ENCODE measurements at places on chromosomes 7 and 10.
A peak's percentile ranks its signal among the peaks of the same experiment; 100 is the strongest.

- DNase-seq, result no peak
Measured at GRCh38 chr7:95906851-95907250, 134.5 kb downstream of the DYNC1I1 start.

DNA sequence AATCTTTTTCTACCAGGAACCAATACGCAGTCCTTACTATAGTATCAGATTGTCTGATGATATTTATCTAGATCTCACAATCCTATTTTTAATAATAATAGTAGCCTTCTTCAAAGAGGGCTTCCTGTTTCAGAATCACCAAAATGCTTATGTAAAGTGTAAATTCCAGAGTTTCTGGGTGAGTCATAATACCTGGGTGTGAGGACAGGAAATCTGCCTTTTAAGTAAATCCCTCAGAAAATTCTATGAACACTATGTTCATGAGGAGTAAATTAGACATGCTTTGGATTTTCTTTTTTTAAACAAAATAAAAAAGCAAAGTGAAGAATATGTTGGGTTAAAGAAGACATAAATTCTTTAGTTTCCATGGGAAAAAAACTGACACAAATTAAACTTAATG, 20.5 kb downstream of the DKK1 start:
- no peak for DNase-seq

GRCh38 chr10:32379318-32379949, 32.5 kb upstream of the EPC1 start:
- no peak for DNase-seq

GRCh38 chr10:104582602-104582951, 58.5 kb upstream of the SORCS3 start:
- no peak for DNase-seq

GRCh38 chr7:43905956-43906330, 453 bp downstream of the URGCP start:
- peak; percentile 41 for DNase-seq

DNA sequence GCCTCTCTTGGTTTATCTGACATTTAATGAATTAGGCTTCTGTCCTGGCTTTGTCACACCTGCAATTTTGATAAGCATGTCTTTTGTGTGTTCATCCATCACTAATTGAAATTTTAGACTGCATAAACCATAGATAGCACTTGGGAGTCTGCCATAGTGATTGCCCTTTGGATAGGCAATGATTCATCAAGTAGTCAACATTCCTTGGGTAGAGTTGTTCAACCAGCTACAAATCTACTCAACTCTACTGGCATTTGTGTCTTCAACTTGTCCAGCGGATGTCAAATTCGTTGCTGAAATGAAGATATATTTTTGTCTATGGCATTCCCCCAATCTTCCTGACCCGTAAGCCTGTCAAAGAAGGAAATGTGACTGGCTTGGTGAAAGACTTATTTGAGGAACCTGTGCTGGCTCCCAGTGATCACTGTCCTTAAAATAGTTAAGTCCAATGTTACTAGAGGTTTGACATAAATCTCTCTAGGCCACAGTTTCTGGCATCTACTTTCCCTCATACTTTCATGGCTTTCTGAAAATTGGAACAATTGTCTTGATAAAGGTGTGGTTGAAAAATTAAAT, 33.7 kb upstream of the CREB5 start:
- DNase-seq, result no peak

GRCh38 chr7:128443831-128444600, 11.7 kb upstream of the HILPDA start:
- DNase-seq, result no peak

- DNase-seq, result no peak
Measured at GRCh38 chr7:21969822-21970221, 24.1 kb upstream of the CDCA7L start.

GRCh38 chr10:95035332-95036295, 33.7 kb downstream of the CYP2C8 start:
- no peak for DNase-seq

- no peak for DNase-seq
Measured at GRCh38 chr10:29517352-29517923, 117.3 kb downstream of the SVIL start.

DNA sequence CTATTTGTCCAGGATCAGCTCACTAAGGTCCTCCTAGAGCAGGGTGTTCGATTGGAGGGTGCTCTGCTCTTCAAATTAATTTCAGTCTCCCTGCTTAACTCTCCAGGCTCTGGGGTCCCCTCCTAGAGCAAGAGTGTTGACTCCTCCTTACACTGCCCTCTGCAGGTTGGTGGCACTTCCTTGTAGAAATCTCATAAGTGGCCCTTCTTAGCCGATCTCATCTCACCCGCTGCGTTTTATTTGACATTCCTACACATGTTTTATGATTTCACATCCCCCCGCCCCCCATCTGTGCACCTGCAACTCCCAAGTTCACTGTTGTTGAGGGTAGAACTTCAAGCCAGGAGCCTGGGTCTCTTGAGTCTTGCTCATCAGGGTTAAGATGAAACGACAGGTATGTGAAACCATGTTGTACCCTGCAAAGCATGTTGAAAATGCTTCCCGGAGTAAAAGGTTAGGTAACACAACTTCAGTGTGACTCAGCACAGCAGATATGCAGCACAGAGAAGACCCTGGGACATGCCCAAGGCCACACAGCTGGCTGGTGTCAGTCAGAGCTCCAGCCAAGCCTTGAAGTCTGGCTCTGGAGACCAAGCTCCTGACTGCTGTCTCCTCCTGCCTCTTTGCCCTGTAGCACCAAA, 171.2 kb downstream of the PRKAG2 start:
- DNase-seq, result peak; percentile 38

DNA sequence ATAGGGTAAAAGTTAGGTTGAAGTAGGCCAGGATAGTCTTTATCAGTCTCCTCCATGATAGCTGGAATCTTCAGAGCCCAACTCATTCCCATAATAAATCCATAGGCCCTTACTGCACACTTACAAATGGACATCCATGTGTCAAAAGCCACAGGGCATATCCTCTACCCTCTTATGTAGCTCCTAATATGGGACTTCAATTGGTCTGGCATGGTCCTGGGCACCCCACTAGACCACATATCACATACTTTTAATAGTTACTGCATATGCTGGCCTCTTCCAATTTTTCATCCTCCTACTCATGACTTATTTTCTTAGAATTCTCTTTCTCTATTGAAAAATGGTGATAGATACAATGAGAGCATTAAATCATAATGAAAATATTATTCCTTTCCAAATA, 169.3 kb downstream of the MAGI2 start:
- DNase-seq, result no peak

DNA sequence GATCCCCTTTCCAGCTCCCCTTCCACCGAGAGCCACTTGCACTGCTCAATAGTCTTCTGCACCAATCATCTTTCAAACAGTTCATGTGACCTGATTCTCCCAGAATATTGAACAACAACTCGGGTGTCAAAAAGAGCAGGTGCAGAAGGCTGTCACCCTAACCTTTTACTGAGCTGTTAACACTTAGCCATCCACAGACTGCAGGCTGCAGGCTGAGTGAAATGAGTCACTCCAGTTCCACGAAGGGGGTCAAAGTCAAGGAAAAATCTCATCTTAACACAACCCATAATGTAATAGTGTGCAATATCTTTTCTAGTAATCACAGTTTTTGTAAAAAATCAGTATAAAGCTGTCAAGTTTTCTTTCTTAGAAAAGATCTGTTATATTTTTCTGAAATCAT, 63.1 kb downstream of the MTPAP start:
- no peak for DNase-seq

- DNase-seq, result no peak
Measured at GRCh38 chr10:75806186-75806585, 374.8 kb downstream of the LRMDA start.

- no peak for DNase-seq
Measured at GRCh38 chr7:1862560-1862959, 192.5 kb downstream of the ELFN1 start.

DNA sequence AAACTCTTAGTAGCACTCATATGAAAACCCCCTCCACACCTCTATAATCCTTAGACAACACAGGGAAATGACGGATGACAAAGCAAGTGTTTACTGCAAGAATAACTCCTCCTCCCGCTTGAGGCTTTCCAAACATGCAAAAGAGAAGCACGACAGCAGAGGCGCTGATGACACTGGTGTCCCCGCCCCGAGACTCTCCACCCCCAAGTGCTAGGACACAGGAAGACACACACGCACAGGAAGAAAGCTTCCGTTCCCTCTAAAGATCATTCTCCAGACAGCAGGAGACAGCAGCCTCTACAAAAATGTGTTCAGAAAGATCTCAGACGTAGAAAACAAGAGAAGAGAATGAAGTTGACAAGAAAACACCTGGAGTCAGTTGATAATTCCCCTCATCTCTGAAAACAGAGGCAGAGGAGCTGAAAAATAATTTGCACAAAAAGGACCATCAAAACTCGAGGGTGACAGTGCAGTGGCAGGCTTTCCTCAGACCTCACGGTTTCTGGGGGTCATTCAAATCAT, 90.2 kb downstream of the DLG5 start:
- DNase-seq, result no peak

DNA sequence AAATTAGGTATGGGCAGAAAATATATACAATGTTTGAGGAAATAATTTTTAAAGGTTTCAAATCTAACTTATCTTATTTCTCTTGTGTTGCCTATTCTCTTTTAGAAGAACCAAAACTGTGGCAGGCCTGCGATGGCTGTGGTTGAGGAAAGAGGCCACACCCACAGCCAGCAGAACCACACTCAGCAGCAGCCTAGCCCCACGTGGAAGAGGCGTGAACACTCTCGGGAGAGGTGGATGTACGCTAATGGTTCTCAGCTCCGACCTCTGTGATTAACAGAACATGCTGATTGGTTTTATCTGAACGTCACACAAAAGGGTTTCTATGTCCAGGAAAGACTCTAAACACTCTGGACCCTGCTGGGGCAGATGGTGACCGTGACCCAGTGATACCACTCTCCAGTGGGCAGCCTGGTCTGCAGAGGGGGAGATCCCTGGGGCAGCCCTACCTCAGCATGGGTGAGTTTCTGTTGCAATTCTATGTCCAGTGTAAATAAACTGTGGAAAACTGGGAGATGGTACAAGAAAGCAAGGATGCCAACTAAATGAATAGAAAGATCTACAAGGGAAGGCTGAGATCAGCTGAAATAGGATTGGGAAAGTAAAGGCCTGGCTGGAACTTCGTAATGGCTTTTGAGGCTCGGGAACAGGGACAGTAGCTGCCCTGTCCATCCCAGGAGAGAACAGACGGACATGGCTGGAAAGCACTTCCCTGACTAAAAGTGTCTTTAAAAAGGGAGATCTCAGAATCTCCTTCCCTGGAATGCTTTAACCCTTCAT, 26.6 kb downstream of the DIP2C start:
- DNase-seq, result no peak

- no peak for DNase-seq
Measured at GRCh38 chr10:43296320-43296719, 29.5 kb upstream of the RASGEF1A start.
